Activated CD8-positive, alpha-beta T cell treated with anti-CD3 and anti-CD28 coated beads for 36 hours (primary cell): ENCODE measurements at places on chromosomes 4 and X.

DNA sequence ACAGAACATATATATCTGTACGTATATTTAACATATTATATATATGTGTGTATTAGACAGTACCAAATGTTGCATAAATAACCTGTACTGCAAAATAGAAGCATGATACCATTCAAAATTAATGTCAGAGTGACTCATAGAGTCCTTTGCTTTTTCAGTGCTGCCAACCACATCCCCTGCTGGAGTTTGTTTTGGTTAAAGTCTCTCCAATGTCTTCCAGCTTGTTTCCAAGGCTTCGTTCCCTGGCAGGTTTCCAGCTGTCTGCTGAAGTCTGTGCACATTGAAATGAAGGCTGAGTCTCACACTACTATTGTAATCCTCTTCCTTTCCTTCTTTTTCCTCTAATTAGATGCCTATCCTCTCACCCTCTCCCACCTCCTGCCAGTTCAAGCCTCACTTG lies 14.9 kb downstream of the NRK start:
- no peak for DNase-seq

DNA sequence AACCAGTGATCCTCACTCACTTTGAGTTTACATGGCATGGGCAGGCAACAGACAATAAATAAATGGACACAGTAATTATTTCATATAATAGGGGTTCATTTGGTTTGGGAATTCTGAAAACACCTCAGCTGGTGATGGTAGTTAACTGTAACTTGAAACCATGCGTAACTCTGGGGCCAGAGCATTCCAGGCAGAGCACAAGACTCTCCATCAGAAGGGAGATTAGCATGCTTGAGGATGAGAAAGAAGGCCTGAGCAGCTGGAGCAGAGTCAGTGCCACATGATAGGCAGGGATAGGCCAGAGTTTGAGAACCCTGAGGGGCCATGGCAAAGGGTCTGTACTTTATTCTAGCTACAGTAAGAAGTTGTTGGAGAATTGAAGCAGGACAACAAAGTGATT lies 56.3 kb upstream of the CXCL8 start:
- DNase-seq = no peak

- no peak for DNase-seq
These were observed 29.6 kb downstream of the TRIM2 start for GRCh38 chr4:153233761-153234371.

DNA sequence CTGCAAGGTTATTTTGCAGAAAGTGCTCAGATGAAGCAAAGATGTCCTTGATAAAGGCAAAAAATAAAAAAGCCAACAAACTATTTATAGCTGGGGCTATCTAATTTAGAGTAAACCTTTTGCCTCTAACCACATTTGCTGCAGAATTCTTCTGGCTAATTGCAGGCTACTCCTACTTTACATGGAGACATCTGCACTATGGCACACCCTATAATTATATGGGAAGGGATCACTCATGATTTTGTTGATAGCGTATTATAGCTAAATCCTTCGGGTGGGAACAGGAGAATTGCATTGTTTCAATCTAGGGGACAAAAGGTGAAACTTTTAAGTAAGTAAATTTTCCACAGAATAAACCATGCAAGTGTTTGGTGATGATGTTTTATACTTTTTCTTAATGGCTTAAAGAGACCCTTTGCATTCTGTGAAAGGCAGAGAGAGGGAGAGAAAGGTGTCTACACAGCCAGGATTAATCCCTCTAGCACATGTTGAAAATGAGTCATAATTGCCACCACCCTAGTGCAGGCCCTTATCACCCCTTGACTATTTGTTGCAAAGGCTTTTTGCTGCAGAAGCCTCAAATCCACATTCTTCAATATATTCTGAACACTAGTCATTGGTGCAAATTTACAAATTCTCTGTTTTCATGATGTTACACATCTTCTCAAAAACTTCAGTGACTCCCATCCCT lies 221.3 kb upstream of the BMP3 start:
- DNase-seq = no peak

DNA sequence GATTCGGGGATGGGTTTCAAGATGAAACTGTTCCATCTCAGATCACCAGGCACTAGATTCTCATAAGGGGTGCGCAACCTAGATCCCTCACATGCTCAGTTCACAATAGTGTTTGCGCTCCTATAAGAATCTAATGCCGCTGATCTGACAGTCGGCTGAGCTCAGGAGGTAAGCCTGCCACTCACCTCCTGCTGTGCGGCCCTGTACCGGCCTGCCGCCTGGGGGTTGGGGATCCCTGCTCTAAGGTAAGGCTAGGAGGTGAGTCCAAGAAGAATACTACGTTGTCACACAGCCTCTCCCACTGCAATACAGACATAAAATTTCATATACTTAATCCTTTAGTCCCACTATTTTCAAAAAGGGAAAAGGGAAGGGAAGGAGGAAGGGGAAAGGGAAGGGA lies 213.4 kb upstream of the HCCS start:
- DNase-seq = no peak

DNA sequence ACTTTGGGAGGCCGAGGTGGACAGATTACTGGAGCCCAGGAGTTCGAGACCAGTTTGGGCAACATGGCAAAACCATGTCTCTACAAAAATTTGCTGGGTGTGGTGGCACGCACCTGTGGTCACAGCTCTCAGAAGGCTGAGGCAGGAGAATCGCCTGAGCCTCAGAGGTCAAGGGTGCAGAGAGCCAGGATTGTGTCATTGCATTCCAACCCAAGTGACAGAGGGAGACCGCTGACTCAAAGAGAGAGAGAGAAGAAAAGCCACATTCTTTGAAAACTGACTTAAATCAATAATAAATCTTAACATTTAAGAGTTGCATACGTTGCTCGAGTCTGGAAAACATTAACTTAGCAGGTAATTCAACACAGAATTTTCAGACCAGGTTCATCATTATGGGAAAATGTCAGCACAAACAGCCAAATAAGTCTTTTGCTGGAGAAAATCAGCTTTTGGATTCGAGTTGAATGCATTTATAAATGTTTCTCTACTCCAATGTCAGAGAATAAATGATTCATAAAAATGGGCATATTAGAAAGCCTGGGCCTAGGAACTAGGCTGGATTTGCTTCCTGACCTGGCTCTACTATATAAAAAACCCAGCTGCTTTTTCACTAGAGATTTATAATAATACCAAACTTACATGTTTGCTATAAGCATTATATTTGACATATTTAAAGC lies 68.3 kb upstream of the RBPJ start:
- peak; percentile 7 for DNase-seq

GRCh38 chr4:181971411-181971810 lies 271.8 kb upstream of the TENM3 start:
- no peak for DNase-seq

- DNase-seq = no peak
These were observed 184.0 kb downstream of the TBCK start for GRCh38 chr4:106132045-106132444.

GRCh38 chr4:159041054-159042034 lies 61.5 kb upstream of the RAPGEF2 start:
- DNase-seq = no peak

- DNase-seq = no peak
These were observed 960 bp upstream of the IL1RAPL1 start for GRCh38 chrX:28586286-28586685.

GRCh38 chrX:49039598-49040375 lies 3.4 kb downstream of the TFE3 start:
- DNase-seq = peak; percentile 50

- DNase-seq = no peak
These were observed 10.8 kb upstream of the RHOH start for GRCh38 chr4:40185830-40186664.

- no peak for DNase-seq
These were observed 96.5 kb downstream of the SYTL5 start for GRCh38 chrX:38102875-38103274.

DNA sequence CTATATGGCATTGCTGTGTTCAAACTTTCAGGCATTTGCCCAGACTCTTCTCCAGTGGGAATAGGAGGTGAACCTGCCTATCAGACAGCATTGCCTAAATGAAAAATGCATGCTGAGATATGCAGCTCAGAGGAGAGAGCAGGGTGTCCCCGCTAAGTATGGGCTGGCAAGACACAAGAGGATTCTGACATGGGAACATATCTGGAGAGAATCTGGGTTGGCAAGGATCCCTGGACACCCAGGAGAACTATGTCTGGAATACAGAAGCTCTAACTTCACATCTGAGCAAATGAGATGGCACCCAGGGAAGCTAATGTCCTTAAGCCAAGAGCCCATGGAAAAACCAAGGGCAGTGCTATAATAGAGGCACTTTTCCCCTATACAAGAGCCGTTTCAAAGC lies 18.4 kb downstream of the PPARGC1A start:
- DNase-seq = no peak

- DNase-seq = no peak
These were observed 20.4 kb upstream of the RAB40A start for GRCh38 chrX:103539695-103540094.

GRCh38 chr4:114783215-114783595 lies 184.6 kb downstream of the UGT8 start:
- DNase-seq = no peak

DNA sequence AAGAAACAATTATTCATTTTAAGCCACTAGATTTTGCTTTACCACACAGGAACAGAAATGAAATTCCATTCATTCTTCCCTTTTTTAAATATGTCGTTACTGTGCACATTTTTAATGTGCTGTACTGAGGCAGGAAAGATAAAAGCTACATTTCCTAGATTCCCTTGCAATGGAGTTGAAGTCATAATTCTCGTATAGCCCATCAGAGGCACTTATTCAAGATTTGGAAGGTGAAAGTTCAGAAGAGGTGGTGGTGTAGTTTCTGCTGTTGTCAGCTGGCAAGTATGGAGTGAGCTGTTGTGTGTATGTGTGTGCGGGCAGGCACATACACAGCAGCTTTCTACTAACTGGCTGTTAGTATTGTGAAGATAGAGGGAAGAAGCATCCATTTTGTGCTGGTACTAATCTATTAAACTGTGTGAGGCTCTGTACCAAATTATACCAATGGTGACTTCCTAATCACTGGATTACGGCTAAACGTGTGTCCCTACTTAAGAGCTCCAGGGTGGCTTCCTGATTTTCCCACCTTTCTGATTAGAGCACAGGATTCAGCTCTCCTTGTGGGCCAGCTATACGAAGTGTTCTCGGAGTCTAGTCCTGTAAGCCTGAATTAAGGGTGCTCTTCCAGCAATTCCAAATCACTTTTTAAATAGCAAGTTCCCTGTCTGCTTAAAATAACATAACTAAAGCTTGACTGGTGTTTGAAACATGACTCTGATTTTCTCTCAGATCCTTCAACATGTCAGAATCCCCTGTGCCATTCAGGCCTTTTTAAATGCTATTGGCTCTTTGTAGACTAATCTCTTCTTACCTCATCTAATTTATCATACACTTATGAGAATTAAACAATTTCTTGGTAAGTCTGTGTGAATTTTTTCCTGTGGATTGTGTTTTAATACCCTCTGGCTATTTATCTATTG lies 43.8 kb downstream of the PDS5A start:
- DNase-seq = no peak

GRCh38 chr4:174946246-174946645 lies 28.1 kb downstream of the ADAM29 start:
- no peak for DNase-seq

DNA sequence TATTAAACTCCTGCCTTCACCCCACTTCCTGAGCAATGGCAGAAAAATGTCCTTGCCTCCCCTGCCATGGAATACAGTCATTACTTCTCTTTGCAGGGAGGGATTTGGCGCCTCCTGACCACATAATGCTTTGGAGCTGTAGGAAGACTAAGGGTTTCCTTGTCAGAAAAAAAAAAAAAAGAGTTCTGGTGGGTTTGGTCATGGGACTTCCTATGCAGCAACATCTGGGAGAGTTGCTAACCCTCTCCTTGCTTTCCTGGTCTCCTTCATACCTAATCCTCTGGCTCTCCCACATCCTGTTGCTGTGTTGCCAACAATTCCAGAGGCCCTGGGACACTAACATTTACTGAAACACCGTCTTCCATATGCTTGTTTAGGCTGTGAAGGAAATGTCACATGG lies 75.1 kb upstream of the MBNL3 start:
- no peak for DNase-seq

GRCh38 chr4:159242427-159242826 lies 139.5 kb downstream of the RAPGEF2 start:
- DNase-seq = no peak

- DNase-seq = no peak
These were observed 82.2 kb downstream of the TENM3 start for GRCh38 chr4:182325397-182325796.

GRCh38 chr4:184475096-184475461 lies 729 bp upstream of the IRF2 start:
- DNase-seq = peak; percentile 81

GRCh38 chr4:108622022-108622421 lies 1.6 kb downstream of the RPL34 start:
- peak; percentile 21 for DNase-seq

DNA sequence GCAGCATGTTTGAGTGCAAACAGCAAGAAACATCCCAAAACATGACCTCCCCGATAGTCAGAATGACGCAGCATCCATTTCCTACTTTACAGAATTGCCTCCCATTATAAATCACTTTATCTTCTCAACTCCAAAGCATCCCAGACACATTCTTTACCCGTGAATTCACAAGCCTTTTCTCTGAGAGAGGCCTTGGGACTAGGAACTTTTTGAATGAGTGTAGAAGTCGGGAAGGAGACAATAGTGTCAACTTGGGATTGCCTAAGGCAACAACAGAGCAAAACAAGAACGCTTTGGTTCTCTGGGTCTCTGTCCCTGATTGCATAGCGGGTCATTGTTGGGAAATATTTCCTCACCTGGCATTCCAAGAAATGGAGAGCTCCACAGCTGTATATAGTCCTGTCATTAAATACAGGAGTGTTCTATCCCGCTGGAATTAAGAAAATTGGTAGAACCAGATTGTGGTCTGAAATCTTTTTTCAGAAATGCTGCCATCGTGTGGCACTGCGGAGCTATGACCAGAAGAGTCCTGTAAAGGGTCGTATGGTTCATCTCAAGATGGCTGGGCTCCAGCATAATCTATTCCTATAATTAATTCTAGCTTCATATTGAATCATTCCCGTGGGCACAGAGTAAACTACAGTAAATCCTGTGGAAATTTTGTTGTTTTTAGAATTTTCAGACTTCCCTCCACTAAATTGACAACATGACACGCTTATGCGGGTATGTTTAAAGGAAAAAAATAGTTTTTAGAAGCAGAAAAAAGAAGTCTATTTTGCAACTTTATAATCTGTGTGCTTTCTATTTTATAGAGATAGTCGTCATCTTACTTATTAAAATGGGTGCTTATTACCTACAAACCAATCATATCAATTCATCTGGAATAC lies 2.0 kb upstream of the SPP1 start:
- DNase-seq = peak; percentile 56
